Urinary bladder (tissue), 4 donors: ENCODE measurements at places on chromosomes 7 and 10.

DNA sequence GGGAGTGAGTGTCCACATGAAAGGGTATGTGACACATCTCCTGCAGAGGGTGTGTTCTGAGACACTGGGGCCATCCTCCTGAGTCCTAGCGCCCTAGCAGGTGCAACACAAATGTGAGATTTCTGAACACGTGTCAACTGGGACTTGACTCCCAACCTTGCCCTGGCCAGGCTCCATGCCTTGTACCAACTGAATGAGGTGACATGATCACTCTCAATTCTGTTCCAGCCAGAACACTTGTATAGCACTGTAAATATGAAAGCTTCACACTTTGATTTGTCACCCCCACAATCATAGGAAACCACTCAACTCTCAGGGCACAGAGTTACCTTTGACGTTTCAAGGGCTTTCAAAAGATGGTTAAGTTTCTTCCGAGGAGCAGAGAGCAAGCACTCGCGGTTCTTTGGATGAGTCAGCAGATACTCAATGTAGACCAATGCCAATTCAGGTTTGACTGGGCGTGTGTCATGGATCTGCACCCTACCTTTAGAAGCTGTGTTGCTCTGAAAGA, 48.6 kb downstream of the NCAPG2 start:
- DNase-seq = no peak

GRCh38 chr7:114416129-114416990, 1.7 kb downstream of the FOXP2 start:
- DNase-seq = no peak

DNA sequence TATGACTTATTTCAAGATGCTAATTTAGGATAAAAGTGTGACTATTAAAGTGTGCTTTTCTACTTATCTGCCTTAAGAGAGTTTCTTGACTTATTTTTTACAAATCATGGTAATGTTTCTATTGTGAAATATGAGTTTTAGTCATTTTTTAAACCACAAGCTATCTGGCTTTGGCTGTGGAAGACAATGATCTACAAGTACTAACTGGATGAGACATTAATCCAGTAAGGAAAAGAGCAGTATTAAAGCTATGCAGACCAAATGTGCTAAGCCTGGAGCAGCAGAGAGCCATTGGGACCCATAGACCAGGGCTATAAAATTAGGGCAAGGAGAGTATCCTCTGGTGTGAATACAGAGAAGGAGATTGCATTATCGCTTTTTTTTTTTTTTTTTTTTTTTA, 92.4 kb downstream of the SEMA3A start:
- no peak for DNase-seq

DNA sequence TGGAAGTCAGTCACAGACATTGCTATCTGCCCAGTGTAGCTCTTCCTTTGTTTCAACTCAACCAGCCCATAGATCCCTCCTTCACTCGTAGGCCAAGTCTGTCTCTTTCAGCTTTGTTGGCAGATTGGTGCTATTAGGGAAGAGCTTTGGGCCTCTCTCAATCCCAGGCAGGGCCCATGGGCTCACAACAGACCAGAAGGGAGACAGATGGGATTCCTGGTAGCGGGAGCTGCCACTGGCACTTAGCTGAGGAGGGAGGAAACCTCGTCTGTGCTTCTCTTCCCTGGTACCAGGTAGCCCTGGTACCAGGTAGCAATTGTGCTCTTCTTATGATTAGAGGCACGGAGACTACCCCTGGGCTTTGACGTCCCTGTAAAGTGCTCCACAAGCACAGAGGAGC, 592.0 kb downstream of the TYW1 start:
- DNase-seq = no peak

DNA sequence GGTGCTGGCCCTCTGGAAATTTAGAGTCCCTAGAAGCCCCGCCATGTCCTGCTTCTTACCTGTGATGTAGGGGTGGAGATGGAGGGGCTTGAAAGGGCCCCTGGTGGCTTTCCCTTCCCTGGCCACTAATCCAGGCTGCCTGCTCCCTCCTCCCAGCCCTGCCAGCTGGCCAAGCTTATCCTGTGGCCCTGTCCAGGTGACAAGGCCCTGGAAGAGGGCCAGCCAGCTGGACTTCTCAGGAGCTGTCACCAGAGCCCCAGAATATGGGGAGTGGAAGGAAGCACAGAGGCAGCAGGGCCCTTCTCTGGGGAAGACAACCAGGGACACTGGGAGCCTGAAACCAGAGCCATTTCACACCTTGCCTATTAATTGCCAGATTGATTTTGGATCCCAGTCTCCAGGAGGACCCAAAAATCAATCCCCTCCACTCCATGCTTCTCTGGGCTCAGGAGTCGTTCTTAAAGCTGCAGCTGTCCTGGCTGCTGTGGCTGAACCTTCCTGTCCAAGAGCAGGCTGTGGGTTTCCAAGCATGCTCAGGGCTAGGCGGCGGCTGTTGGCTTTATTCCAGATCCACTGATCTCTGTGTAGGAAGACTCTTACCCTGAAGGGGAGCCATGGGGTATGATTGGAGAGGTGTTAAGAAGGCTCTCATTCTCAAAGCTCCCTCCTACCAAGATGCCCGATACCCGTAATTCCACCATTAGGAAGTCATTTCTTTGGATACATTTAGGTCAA, 52.6 kb upstream of the PCBD1 start:
- DNase-seq = no peak

- no peak for DNase-seq
Measured at GRCh38 chr7:20784388-20785156, 2.1 kb downstream of the SP8 start.

DNA sequence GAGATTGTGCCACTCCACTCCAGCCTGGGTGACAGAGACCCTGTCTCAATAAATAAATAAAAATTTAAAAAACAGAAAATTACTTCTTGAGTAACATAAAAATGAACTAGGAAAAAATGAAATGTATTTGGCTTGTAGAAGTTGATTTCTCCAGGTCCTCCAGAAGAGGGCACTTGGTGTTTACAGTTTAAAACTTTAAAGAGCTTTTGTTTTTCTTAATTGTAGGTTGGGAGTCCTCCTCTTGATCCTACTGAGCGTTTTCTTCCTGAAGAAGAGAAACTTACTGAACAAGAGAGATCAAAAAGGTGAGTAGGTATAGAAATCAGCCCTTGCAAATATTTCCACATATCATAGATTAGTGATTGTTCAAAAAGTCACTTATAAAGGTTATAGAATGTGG, 16.2 kb downstream of the KIFBP start:
- no peak for DNase-seq

GRCh38 chr7:134694299-134694698, 47.6 kb downstream of the BPGM start:
- no peak for DNase-seq

DNA sequence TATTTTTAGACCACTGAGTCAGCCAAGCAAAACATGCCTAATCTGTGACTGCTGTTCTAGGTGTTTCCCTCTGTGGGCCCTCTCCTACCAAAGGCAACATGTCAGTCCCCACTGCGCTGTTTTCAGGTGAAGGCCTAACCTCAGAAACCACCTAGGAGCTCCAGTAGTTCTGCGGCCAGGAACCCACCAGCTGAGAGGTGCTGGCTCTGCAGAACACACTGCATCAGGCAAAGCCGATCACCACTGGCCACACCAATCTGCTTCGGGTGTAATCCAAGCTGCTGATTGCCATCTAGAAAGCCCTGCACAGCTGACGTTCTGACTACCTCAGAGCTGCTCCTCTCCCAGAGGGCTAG, 14.9 kb downstream of the CAMK2G start:
- no peak for DNase-seq

DNA sequence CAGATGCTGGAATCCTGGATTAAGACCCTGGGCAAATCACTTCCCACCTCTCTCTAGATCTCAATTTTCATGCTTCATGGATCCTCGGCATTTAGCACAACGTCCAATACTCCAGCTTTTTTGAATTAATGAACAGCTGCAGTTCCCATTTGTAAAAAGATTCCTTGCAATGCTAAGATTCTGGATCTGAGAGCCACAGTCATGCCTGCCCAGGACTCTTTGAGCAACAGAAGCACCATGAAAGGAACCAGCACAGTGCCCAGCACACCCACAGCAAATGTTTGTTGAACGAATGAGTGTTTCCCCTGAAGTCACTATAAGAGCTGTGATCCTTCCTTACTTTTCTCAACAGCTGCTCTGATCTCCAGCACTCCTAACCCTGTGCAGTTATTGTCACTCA, 20.8 kb upstream of the DDIT4 start:
- DNase-seq = no peak

DNA sequence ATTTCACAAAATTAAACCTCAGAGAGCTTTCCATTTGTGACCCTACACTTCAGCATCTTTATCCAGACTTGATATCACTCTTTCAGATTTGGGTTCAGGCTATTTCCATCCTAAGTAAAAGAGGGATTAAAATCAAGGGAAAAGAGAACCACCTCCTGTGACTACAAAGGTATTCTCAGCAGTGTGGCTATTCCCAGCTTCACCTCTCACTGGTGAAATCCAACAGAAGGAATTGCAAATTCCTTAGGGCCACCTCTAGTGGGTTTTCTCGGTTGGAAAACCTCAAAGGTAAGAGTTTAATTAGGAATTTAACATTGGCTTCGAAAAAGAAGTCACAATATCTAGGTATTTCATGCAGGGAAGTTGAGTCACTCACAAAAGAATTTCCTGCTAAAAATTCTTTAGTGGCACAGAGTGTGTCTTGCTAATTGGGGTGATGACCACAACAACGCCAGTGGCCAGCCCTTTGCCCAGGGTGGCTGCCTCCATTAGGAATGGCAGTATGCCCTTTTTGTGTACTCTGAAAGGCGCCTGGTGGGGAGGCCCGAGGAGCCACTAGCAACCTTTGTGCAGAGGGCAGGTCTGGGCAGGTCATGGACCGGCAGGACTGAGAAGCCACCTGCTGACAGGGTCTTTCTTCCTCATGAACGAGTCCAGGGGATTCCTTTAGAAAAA, 52.2 kb downstream of the SEM1 start:
- no peak for DNase-seq

DNA sequence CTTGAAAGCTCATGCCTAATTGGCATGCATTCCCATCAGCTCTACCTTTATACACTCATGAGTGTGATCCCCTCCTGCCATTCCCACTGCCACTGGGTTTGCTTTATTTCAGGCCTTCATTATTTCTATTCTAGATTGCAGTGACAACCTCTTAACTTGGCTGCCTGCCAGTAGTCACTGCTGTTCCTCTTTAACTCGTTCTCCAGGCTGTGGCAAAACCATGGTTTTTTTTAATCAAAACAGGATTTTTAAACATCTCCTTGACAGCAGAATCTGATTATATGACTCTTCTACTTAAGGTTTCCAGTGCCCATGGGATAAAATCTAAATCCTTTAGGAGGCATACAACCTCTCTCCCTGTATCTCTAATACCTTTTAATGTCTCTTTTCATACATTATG, 223.7 kb upstream of the PCDH15 start:
- DNase-seq = no peak

GRCh38 chr10:73862011-73862410, 12.3 kb downstream of the CAMK2G start:
- DNase-seq = no peak

GRCh38 chr10:96830511-96831199, 1.4 kb upstream of the LCOR start:
- DNase-seq = peak; percentile 32

GRCh38 chr10:49761201-49761788, 828 bp downstream of the OGDHL start:
- DNase-seq = no peak

DNA sequence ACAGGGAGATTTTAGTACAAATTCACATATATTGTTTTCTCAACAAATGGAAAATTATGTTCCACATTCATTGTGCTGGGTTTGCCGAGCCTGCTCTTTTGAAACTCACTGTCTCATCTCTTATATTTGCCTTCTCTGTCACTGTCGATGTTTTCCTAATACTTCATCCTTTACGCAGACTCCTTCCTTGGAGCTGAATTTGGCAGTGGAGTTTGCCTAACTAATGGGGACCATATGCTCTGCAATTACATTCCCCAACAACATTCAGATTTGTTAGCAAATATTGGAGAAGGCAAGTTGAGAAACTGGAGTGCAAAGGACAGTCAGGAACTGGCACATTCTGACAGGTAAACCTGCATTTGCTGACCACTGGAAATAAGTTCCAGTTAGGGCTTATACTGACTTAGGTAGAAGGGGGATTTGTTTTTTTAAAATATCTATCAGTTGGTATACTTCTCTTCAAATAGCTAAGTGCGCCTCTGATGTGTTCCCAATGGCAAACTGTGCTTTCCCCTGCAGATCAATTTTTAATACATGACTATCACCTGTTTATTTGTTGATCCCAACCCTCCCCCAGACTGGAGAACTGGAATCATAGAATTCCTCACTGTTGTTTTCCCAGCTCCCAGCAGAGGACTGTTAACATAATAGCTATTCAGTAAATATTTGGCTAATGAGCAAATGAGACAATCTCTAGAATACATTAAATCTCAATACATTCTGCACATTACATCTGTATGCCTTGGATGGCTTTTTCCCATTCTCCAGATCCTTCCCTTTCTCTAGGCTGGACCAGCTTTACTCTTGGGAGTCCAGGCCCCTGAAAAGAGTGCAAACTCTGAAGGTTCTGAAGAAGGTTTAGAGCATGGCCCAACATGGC, 769.3 kb downstream of the KCNMA1 start:
- no peak for DNase-seq

GRCh38 chr10:35442028-35442427, 105.7 kb downstream of the CCNY start:
- DNase-seq = no peak

- no peak for DNase-seq
Measured at GRCh38 chr10:2948127-2948854, 119.1 kb upstream of the PFKP start.

DNA sequence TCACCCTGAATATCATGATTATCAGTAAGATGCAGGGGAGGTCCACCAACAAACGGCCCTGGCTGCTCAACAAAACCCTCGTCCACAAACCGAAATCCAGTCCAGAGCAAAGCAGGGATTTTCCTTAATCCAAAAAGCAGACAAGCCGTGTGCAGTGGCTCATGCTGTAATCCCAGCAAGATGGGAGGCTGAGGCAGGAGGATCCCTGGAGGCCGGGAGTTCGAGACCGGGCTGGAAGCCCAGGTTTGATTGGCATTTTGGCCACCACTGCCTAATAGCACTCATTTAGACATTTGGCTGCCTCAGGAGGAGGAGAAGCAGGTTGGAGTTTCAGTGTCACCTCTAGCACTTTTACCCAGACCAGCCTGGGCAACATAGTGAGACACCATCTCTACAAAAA, 562.0 kb upstream of the AUTS2 start:
- no peak for DNase-seq

- DNase-seq = no peak
Measured at GRCh38 chr7:45584261-45585210, 10.4 kb downstream of the ADCY1 start.

- no peak for DNase-seq
Measured at GRCh38 chr7:128875523-128875948, 12.9 kb downstream of the ATP6V1F start.

DNA sequence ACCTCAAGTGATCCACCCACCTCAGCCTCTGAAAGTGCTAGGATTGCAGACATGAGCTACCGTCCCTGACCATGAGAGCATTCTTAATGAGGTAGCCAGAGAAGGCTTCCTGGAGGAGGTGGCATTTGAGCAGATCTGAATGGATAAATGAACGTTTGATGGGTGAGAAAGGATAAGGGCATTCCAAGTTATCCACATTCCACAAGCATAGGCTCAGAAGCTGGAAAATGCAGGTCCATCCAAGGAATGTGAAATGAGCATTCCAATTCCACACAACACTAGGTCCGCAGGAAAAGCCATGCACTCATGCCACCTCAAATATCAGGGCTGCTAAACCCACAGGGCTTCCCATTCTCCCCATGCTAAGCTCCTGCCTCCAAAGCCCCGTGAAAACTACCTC, 17.0 kb downstream of the TMEM130 start:
- DNase-seq = no peak
